Activated CD4-positive, alpha-beta T cell treated with anti-CD3 and anti-CD28 coated beads for 36 hours (primary cell): ENCODE measurements at places on chromosomes 7 and 10. TPM values are rescaled to one million over a fixed set of nuclear protein-coding genes. Genes with fewer than 3 reads are reported as not detected.
A peak's percentile ranks its signal among the peaks of the same experiment; 100 is the strongest.

SRGN gene
- total RNA-seq, result 375 TPM

SCD gene
- 203 TPM for total RNA-seq

- no peaks in the 10 kb centered on the region for H3K27me3 ChIP-seq
- no peaks in the 10 kb centered on the region for H3K36me3 ChIP-seq
- no peak for DNase-seq
- no peak overlapping the region for H3K27ac ChIP-seq
- no peak overlapping the region for H3K4me3 ChIP-seq
Measured at GRCh38 chr7:113892818-113893217, 26.0 kb downstream of the PPP1R3A start.

- peaks cover 3% of the 10 kb centered on the region for H3K27me3 ChIP-seq
- H3K4me3 ChIP-seq, result no peak overlapping the region
- no peaks in the 10 kb centered on the region for H3K4me1 ChIP-seq
- no peak for DNase-seq
Measured at GRCh38 chr7:94190599-94191061, 186.5 kb upstream of the BET1 start.

FGFBP3 gene
- 1.5 TPM for total RNA-seq

PNLIPRP2 gene
- not detected for total RNA-seq

PLEKHA8 gene
- 9.0 TPM for total RNA-seq

- H3K27ac ChIP-seq, result no peak overlapping the region
- H3K4me1 ChIP-seq, result peaks cover 48% of the 10 kb centered on the region
- H3K27me3 ChIP-seq, result no peaks in the 10 kb centered on the region
- no peak for DNase-seq
- no peak overlapping the region for H3K4me3 ChIP-seq
Measured at GRCh38 chr7:137931823-137932222, 70.1 kb downstream of the CREB3L2 start.

DNA sequence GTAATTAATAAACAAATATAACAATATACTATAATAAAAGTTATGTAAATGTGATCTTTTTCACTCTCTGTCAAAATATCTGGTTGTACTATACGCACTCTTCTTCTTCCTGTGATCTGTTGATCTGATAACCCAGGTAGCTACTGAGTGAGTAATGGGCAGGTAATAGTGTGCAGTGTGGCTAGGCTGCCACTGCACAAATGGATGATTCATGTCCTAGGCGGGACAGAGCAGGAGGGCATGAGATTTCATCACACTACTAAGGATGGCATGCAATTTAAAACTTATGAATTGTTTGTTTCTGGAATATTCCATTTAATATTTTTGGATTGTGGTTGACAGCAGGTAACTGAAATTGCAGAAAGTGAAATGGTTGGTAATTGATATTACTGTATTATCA is 44.5 kb downstream of the TAS2R16 start:
- H3K36me3 ChIP-seq, result no peaks in the 10 kb centered on the region
- H3K27ac ChIP-seq, result no peak overlapping the region

LRRN3 gene
- 6.7 TPM for total RNA-seq

DNA sequence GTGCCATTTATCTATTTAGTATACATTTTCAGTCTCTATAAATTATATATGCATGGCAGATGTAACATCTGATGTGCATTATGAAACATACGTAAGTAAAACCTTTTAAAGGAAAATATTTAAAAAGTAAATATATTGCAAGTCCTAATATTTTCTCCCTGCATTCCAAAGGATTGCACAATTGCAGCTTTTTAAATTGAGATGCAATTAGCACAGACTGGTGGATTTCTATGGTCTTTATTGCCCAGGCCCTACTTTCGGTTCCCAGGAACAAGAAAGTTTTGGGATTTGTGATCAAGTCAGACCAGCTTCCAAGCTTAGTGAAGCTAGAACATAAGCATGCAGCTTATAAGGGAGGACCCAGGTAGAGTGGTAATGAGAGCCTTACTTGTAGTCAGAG is 337.8 kb downstream of the NRG3 start:
- no peak overlapping the region for H3K4me3 ChIP-seq
- no peaks in the 10 kb centered on the region for H3K27me3 ChIP-seq
- H3K4me1 ChIP-seq, result no peaks in the 10 kb centered on the region
- no peak for DNase-seq
- no peaks in the 10 kb centered on the region for H3K36me3 ChIP-seq

MYO1G gene
- total RNA-seq, result 376 TPM

GRCh38 chr10:86180861-86181260 is 185.7 kb downstream of the GRID1 start:
- H3K36me3 ChIP-seq, result no peaks in the 10 kb centered on the region
- DNase-seq, result no peak
- H3K27me3 ChIP-seq, result no peaks in the 10 kb centered on the region
- no peaks in the 10 kb centered on the region for H3K4me1 ChIP-seq

DNA sequence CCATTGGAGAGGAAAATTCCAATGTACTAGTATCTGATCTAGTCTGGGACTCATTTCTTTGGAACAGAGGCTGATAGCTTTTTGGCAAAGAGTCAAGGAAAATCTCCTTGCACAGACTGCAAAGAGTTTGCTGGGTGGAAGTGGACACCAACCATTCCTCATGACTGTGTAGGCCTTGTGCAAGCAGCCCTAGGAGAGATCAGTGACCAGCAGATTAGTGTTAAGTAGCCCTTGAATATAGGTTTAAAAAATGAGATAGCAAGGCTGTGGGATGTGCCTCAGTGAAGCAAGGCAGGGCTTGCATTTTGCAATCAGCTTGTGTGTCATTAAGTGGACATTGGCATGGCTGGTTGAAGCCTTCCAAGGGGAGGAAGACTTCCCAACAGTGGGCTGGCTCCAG is 341.6 kb downstream of the PLXNA4 start:
- H3K27me3 ChIP-seq, result peaks cover 8% of the 10 kb centered on the region
- no peak for DNase-seq
- H3K36me3 ChIP-seq, result no peaks in the 10 kb centered on the region
- H3K4me3 ChIP-seq, result no peak overlapping the region
- no peak overlapping the region for H3K27ac ChIP-seq
- H3K4me1 ChIP-seq, result no peaks in the 10 kb centered on the region

DNA sequence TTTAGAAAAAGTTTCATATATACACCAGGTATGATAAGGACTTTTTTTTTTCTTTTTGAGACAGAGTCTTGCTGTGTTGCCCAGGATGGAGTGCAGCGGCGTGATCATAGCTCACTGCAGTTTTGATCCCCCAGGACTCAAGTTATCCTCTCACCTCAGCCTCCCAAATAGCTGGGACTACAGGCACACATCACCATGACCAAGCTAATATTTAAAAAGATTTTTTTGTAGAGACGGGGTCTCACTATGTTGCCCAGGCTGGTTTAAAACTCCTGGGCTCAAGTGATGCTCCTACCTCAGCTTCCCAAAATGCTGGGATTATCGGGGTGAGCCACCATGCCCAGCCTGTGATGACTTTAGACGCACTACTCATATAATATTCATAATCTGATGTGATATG is 2.2 kb upstream of the PRKCQ start:
- peak overlapping the region; percentile 89 for H3K4me3 ChIP-seq
- H3K27ac ChIP-seq, result peak overlapping the region; percentile 97
- peaks cover 60% of the 10 kb centered on the region for H3K4me1 ChIP-seq
- peaks cover 59% of the 10 kb centered on the region for H3K36me3 ChIP-seq
- no peak for DNase-seq

DNA sequence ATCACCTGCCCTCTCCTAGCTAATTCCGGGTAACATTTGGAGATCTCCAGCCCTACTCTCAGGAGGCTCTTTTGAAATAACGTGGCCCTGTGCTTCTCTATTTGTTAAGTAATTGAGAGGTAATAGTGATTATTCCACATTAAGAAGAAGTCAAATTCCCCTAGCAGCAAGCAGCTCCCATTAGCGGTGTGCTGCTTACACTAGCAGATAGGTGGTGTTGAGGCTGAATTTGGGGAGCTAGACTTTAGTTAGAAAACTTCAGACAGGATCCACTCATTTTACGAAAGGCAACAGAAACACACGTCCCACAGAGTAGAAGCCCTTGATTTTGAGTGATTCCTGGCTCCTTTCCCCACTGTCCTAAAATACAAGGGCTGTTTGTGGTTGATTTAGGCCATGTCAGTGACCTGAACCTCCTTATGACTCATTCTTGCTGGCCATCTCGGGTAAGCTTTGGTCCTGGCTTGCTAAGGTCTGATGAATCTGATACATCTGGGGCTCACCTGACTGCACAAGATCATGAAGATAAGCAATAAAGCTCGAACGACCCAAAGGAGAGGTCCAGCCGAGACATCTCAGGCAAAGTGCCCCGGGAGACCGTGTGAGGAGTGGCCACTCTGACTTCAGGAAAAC is 77.2 kb downstream of the FAM204A start:
- H3K4me1 ChIP-seq, result no peaks in the 10 kb centered on the region
- no peaks in the 10 kb centered on the region for H3K36me3 ChIP-seq
- no peak for DNase-seq
- no peak overlapping the region for H3K27ac ChIP-seq
- H3K4me3 ChIP-seq, result no peak overlapping the region

DNA sequence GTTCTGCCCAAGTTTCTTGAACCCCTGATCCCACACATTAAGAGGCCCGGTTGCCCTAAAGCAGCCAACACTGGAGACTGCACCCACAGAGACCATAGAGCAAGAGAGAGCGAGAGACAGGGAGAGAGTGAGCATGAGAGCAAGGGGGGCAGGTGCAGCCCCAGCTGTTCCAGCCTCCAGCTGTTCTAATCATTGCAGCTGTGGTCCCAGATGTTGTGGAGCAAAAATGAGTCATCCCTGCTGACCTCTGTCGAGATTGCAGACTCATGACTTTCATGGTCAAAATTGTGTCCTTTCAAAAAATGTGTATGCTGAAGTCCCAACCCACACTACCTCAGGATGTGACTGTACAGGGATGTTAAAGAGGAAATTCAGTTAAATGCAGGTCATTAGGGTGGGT is 143.9 kb upstream of the FRMD4A start:
- no peak overlapping the region for H3K4me3 ChIP-seq
- no peak overlapping the region for H3K27ac ChIP-seq
- H3K4me1 ChIP-seq, result no peaks in the 10 kb centered on the region
- DNase-seq, result no peak
- H3K27me3 ChIP-seq, result peaks cover 19% of the 10 kb centered on the region

IQUB gene
- total RNA-seq, result 0.05 TPM

PRRT4 gene
- total RNA-seq, result 0.23 TPM

- no peaks in the 10 kb centered on the region for H3K36me3 ChIP-seq
- no peak overlapping the region for H3K27ac ChIP-seq
- H3K4me1 ChIP-seq, result peaks cover 20% of the 10 kb centered on the region
- no peak overlapping the region for H3K4me3 ChIP-seq
- H3K27me3 ChIP-seq, result peaks cover 42% of the 10 kb centered on the region
- DNase-seq, result no peak
Measured at GRCh38 chr7:20327055-20327454, 3.6 kb upstream of the ITGB8 start.

DNA sequence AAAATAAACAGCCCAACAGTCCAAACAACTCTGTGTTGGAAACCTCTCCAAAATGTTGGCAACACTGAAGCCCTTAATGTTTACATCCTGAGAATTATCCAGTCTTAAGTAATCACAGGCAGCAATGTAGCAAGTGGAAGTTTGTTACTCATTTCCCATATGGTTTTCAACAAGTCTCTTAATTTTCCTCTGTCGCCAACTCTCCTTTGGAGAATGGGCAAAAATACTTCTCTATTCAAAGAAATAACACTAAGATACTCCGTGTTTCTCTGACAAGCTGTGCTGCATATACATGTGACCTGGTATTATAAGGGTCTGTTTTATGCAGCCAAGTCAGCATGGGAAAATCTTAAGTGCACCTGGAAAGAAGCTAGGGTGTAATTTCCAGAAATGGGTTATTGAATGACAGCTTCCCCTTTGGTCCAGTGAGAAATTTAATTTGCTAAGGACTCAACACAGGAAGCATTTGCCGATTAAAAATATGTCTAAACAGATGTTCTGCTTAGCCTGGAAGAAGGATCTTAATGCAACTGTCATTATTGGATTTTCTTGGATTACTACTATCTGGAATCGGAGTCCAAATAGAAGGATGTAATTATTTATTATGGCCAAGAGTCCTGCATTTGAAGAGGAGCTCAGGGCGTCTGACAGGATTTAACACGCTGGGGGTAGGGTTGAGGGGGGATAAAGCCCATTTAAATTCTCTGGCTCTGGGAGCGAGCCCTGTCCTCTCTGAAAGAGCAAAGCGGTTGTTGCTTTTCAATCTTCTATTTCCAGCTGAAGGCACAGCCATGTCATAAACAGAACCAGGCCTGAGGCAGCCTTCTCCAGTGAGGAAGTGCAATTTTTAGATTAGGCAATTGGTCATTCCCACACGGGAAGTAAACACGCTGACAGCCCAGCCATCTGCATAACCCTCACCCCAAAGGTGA is 73.1 kb downstream of the TLL2 start:
- no peak for DNase-seq
- H3K36me3 ChIP-seq, result no peaks in the 10 kb centered on the region
- no peak overlapping the region for H3K4me3 ChIP-seq
- no peak overlapping the region for H3K27ac ChIP-seq

DNA sequence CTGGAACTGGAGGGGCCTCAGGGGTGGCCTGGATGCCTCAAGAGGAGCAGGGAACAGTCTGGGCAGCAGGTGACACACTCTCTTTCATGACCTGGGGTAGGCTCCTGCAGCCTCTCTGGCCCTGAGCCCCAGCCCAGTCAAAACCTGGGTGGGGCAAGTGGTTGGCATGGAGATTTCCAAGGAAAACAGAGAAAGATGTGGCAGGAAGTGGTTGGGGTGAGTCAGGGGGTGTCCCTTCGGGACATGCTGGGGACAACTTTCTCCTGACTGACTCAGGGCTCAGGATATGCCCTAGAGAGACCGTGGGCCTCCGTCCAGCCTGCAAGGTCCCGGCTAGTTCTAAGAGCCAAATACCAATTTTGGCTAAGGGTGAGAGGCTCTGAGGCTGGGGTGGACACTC is 2.9 kb downstream of the AQP1 start:
- H3K4me1 ChIP-seq, result no peaks in the 10 kb centered on the region
- H3K27me3 ChIP-seq, result no peaks in the 10 kb centered on the region
- H3K36me3 ChIP-seq, result no peaks in the 10 kb centered on the region
- DNase-seq, result peak; percentile 30
- no peak overlapping the region for H3K4me3 ChIP-seq

- no peaks in the 10 kb centered on the region for H3K4me1 ChIP-seq
- H3K4me3 ChIP-seq, result no peak overlapping the region
- DNase-seq, result no peak
- no peaks in the 10 kb centered on the region for H3K36me3 ChIP-seq
Measured at GRCh38 chr10:125629758-125630376, 53.1 kb downstream of the TEX36 start.

GRCh38 chr10:43689618-43689954 is 40.9 kb upstream of the ZNF32 start:
- H3K36me3 ChIP-seq, result no peaks in the 10 kb centered on the region
- H3K27me3 ChIP-seq, result peaks cover 25% of the 10 kb centered on the region
- peak; percentile 55 for DNase-seq
- peak overlapping the region; percentile 71 for H3K4me3 ChIP-seq

ASB15 gene
- total RNA-seq, result not detected

DNA sequence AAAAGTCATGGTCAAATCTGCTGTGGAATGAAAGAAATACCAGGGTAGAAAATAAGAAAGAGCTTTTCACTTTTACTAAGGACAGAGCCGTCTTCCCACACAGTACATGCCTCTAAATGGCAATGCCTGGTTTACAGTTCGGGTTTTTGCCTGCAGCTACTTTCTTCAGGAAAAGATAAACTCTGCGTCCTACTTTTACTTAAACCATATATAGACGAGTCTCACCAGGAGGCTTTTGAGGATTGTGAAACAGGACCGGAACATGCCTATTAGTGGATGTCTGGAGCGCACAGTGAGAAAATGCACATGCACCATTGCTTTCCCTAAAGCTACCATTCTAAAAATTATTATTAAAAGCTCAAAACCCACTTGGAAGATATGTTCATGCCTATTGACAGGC is 70.5 kb downstream of the KLF6 start:
- no peak overlapping the region for H3K27ac ChIP-seq
- no peak for DNase-seq
- peaks cover under 1% of the 10 kb centered on the region for H3K27me3 ChIP-seq
- peaks cover 7% of the 10 kb centered on the region for H3K4me1 ChIP-seq
- no peaks in the 10 kb centered on the region for H3K36me3 ChIP-seq
